Midbrain (tissue), 1 donor: ENCODE measurements at places on chromosomes 6 and 20.

GRCh38 chr6:75946146-75946831, 126.2 kb downstream of the IMPG1 start:
- no peak for DNase-seq

- DNase-seq = peak; percentile 10
These were observed 73.3 kb downstream of the OTOR start for GRCh38 chr20:16821211-16822089.

GRCh38 chr6:139161169-139161568, 26.3 kb downstream of the HECA start:
- no peak for DNase-seq

DNA sequence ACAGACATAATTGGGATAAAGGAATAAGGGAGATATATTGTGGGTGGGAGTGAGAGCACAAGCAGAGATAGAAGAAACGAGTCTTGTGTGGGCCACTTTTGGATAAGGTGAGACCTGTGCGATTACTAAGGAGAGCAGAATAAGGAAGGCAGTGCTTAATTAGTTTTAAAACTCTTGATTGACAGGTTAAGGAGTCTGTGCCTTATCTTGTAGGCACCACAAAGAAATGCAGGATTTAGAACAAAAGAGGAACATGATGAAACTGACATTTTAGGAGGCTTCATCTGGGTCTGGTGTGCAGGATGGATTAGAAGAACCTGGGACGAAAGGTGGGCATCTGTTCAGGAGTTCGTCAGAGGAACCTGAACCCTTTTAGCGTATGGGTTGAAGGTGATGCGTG, 70.2 kb upstream of the KIF25 start:
- DNase-seq = no peak

- DNase-seq = no peak
These were observed 171.1 kb downstream of the KIF6 start for GRCh38 chr6:39553860-39554802.

GRCh38 chr6:40510442-40510841, 76.7 kb downstream of the LRFN2 start:
- no peak for DNase-seq

- no peak for DNase-seq
These were observed 4.9 kb downstream of the GPR31 start for GRCh38 chr6:167152862-167153261.

DNA sequence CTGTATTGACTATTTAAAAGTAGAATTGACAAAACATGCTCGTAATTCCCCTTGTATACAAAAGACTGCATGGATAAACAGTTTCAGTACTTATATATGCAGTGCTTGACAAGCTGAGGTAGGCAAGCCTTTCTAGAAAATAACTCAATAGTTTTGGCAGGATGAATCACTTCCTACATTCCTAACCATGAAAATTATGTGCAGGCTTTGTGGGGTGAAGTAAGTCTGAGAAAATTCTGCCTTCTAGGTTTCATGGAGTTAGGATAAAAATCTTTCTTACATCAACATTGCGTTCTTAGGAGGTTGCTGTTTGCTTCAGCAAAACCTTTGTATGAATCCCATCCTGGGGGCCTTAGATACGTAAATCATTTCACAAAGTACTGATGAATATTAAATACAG, 801.4 kb upstream of the EYS start:
- no peak for DNase-seq

DNA sequence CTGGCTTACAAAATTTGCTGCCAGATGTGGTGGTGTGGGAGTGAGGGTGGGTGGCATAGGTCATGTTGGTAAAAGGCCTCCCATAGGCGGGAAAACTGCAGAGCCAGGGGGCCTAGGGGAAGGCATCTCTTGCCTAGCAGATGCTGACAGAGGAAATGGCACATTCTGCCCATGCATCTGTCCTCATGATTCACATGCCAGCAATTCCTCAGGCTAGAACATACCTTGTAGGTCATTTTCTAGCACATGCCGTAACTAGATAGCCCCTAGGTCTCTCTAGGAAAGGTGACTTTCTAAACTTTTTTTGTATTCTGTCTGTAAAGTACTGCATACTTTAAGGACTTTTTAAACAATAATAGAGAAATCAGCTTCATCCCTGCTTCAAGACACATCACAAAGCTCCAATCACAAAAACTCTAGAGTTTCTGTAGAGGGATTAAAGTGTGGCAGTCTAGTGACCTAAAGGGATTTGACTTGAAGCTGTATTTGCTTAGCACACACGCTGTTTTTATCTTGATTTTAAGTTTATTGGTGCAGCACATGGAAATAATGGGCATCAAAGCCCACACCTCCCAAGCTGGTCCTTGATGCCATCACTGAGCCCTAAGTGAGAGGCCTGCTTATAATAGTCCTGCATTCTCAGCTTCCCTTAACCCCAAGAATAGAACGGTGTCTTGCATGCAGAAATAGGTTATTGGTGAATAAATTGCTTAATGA, 55.2 kb downstream of the ANKEF1 start:
- no peak for DNase-seq

DNA sequence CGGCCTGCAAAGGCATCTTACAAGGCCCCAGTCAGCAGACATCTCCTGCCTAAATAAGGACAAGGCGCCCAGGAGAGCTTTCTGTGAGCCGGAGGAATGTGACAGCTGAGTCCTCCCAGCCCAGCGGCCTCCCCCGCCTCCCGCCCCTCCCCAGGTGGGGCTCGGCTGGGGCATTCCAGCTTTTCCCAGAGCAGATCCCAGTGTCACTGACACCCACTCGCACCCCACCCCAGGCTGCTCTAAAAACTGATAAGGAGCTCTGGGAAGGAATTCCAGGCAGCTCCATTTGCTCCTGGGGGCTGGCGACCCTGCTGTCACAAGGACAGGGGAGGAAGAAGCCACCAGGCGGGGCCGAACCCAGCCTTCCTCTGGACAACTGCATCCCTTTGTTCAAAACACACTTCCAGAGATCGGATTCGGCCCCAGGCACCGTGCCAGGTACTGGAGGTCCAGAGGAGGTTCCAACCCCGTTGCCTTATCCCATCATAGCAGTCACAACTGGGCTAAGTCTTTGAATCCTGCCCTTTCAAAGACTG, 49.7 kb downstream of the JPH2 start:
- no peak for DNase-seq

DNA sequence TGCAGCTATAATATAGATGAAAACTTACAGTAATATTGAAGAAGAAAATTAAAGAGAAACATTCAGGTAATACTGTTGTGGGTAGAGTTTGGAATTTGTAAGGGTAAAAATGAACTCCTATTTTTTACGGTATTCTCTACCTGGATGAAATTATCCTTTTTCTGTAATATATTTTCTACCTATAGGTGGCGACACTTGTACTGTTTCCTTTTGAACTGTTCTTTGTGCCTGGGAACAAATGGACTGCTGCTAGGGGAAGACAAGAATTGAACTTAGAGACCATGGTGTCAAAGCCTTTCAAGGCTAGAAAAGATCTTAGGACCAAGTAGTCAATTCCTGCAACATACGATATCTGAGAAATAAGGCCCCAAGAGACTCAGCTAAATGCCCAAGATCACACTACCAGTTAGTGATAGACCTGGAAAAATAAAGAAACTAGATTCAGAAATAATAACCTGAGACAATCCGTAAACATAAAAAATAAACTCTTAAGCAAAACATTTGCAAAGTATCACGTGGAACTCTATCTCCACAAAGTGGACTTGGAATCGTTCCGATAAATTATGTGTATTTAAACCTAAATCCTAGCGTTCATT, 383.8 kb downstream of the TFAP2A start:
- DNase-seq = peak; percentile 13

- DNase-seq = no peak
These were observed 23.1 kb upstream of the SMOC2 start for GRCh38 chr6:168417679-168418557.

GRCh38 chr6:166589786-166590574, 3.5 kb upstream of the RAMACL start:
- no peak for DNase-seq

DNA sequence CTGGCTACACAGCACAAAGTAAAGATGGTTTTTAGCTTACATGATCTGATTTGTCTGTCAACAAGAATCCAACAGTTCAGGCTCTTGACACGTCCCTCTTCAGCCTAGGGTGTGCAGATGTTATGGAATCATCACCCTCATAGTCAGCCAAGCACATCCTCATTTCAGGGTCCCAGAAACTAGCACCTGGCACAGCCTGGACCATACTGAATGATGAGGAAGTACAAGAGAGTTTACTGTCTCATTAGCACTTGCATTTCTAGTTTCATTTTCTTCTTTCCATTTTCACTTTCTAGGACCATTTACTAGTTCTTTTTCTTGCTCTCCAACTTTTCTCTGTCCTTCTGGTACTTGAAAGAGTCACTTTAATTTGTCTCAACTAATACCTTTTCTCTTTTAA, 6.5 kb downstream of the RIPOR2 start:
- DNase-seq = no peak

GRCh38 chr20:54221353-54221752, 13.5 kb downstream of the PFDN4 start:
- DNase-seq = no peak

GRCh38 chr6:98995116-98995515, 47.4 kb upstream of the FBXL4 start:
- no peak for DNase-seq

DNA sequence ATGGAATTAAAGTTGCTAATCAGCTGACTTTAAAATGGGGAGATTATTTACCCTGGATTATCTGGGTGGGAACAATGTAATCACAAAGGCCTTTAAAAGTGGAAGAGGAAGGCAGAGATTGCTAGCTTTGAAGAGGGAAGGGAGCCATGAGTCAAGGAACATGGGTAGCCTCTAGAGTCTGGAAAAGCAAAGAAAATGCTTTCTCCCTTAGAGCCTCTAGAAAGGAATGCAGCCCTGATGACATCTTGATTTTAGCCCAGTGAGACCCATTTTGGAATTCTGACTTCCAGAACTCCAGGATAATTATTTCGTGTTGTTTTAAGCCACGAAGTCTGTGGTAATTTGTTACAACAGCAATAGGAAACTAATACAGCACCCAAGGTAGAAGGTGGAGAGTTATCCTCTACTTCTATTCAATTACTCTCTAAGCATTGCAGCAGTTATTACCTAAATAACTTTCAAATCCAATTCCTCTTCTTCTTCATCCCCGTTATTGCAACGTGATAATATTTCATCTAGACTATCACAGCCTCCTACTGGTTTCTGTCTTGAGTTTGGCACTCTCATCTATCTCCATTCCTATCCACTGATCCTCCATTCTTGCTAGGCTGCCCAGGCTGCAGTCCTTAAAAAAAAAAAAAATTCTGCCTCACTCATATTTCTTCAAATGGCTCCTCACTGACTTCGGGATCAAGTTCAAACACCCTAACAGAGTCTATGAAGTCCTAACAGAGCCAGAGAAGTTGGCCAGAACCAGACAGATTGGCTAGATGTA, 224.3 kb downstream of the BTBD9 start:
- no peak for DNase-seq

DNA sequence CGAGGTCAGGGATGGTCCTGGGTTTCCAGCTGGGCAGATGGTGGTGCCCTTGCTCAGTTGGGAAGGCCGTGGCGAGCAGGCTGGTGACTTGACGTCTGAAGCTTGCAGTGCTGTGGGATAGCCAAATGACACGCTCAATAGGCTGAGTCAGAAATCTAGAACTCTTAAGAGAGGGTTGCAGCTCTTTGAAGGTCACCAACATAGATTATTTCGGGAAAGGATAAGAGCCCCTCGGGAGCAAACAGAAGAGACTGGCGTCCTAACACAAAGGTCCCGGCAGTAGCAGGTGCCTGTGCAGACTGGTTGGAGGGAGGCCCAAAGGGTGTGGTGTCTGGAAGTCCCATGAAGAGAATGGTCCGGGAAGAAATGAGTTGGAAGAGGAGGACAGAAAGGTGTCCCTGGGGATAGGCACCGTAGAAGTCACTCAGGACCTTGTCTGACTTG, 18.4 kb downstream of the PKIG start:
- DNase-seq = no peak

- no peak for DNase-seq
These were observed 148.1 kb downstream of the SCML4 start for GRCh38 chr6:107676042-107676441.

GRCh38 chr20:57878786-57879424, 169.1 kb upstream of the PMEPA1 start:
- no peak for DNase-seq

DNA sequence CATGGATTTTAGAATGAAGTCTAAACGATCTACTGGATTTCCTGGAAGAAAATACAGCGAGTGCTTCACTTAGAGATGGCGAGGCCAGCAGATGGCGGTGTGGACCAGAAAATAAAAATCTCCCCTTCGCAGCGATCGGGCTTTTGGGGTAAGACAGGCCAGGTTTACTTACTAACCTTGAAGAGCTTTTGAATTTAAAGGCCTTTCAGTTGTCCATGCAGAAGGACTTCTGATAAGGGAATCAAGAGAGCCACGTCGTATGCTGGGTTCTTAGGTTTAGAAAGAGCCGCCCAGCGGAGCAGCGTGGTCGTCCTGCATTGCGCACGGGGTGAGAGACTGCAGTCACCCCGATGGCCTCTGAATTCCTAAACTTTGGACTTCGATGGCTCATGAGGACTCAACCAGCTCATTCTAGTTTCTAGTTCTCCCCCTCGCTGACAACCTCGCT, 125.2 kb upstream of the RALGAPA2 start:
- DNase-seq = peak; percentile 86

- DNase-seq = no peak
These were observed 544 bp upstream of the TP53INP2 start for GRCh38 chr20:34703424-34704176.

DNA sequence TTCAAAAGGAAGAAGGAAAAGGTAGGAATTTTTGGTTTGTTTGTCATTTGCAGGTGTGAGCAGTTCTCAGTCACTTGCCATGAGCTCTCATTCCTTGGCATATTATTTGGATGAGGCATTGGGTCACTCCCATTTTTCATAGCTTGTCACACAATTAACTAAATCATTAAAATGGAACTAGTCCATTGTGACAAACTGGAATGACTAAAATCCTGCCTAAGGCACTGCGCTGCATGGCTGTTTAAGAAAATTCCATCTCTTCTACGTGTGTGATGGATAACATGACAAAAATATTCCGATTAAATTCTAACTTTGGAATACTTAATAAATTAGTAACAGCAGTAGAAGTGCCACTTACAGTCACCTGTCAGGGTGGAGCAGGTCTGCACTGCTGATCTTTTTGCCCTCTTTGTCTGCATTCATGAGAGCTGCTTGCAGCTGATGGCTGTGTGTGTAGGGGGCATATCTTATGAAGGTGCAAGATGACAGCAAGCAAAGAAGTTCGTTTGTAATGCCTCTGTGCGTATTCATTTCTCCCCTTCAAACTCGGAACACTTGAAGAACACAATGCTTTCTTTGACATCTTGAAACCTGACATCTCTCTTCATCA, 1292.6 kb upstream of the MAP3K7 start:
- no peak for DNase-seq

GRCh38 chr6:156865019-156865629, 87.9 kb downstream of the ARID1B start:
- no peak for DNase-seq

- peak; percentile 37 for DNase-seq
These were observed 54.1 kb upstream of the PTPRT start for GRCh38 chr20:43243672-43244269.

- DNase-seq = no peak
These were observed 116.7 kb upstream of the PRSS16 start for GRCh38 chr6:27130668-27131428.

DNA sequence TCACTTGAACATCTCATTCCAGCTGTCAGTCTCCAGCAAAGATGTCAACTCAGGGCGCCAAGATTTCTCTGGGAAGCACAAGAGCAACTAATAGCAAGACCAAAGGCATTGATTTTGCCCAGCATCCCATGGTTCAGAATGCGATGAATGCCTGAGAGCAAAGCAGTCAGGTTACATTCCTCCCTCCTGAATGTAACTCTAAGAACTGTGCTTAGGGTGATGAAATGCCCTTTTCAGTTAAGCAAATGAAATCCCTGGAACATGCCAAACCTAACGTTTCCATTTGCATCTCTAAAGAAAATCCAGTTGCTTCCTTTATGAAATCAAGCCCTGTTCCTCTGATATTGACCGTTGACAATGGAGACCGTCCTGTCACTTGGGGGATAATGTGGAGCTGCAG, 224.0 kb upstream of the PLN start:
- no peak for DNase-seq
